ENCODE measurements at places on chromosomes 4 and X.

DNA sequence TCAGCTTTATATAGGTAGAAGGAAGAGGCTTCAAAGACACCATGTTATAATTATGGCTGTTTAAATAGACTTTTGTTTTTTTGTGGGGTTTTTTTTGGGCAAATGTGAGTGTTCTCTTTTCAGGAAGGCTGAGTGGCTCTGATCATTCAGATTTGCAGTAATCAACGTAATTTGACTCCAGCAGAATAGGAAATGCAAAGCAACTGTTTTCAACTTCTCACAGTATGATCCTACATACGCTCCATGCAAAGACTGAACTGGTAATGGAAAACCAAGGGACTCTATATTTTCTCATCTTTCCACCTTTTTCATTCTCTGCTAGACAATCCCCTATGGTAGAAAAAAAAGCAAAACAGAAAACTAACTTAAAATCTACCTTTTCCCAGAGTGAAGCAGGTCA is 10.8 kb downstream of the ADH1B start:
- DNase-seq = no peak

- no peak for DNase-seq
Observed at GRCh38 chr4:43837171-43837570, 611.4 kb downstream of the KCTD8 start.

DNA sequence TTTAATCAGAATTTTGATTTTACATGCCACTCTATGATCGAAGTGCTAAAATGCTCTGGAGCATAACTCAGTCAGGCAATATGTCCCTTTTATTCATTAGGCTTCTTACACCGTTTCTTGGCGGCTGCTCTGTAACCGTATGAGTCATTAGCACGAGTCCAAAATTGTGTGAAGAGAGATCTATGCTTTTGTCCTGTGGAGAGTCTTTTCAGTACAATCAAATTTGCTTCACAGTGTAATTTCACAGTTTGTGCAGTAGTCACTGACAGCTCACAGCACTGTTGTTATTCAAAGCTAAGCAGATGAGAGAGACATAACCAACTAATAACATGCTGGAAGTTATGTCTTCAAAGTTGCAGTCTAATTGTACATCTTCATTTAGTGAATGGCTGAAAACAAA is 167.8 kb downstream of the PCDH10 start:
- no peak for DNase-seq

DNA sequence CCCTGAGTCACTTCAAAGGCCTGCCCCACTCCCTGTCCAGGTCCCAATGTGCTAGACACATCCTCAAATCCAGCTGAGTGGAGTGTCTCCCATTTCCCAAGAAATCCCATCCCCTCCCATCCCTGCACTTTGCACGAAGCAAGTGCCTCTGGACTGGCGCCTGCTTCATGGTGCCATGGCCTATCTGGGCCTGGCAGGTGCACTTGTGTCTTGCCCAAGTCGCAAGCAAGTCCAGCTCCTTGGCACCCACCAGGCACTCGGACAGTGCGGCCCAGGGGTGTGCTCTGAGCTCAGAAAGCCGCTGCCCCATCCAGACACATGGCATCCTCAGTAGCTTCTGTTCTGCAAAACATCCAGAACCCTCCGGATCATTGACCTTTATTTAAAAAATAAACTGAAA is 97.4 kb downstream of the DCTD start:
- DNase-seq = no peak

DNA sequence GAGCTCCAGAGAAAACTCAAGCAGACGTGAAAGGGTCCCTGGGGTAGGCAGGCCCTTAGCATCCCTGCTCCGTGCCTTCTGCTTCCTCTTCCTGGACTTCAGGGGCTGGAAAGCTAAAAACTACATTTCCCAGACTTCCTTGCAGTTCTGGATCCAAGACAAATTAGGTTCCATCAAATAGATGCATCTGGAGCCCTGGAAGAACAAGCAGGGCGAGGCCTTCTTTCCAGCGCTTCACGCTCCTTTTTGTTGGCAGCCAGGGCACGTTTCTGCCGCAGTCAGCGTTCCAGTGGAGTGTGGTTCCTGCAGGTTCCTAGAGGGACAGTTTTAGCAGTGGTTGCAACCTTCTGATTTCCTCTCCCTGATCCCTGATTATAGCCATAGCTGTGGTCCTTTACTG is 53.6 kb upstream of the MSX1 start:
- DNase-seq = no peak

DNA sequence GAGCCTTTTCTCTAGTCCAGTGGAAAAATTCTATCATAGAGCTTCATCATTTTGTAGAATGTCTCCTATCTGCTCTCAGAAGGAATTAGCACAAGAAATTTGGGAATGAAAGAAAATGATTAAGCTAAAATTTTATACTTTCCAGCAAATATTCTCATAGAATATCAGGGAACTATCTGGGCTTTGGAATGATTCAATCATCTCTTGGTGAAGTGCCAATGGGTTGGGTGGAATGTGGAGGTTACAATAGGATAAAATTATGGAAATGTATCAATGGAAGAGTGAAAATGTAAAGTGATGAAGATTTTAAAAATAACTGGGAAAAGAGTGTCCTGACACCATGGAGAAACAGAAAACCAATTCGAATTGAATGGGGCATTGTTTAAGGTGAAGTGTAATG is 119.0 kb upstream of the MID1 start:
- DNase-seq = no peak

GRCh38 chrX:131609480-131609879 is 65.6 kb downstream of the OR13H1 start:
- DNase-seq = no peak

All from smooth muscle cell of the brain vasculature (primary cell).